HCT116 (cell line): ENCODE measurements at places on chromosomes 7 and 10. TPM values are rescaled to one million over a fixed set of nuclear protein-coding genes. Genes with fewer than 3 reads are reported as not detected.

FRMPD2 gene
- total RNA-seq = 0.30 TPM

UCMA gene
- not detected for total RNA-seq

CYP2E1 gene
- 1.5 TPM for total RNA-seq

VPS37D gene
- total RNA-seq = 9.5 TPM

FEZF1 gene
- 0.37 TPM for total RNA-seq

FBXO24 gene
- 2.1 TPM for total RNA-seq

CACNB2 gene
- 0.71 TPM for total RNA-seq

IFIT1B gene
- not detected for total RNA-seq

FGFR2 gene
- 19.7 TPM for total RNA-seq

KCP gene
- total RNA-seq = 1.6 TPM

TMEM270 gene
- total RNA-seq = 1.1 TPM

SNX10 gene
- 26.9 TPM for total RNA-seq

- no peak for DNase-seq
These were observed 248.7 kb downstream of the CAMK1D start for GRCh38 chr10:12597788-12598765.

DNA sequence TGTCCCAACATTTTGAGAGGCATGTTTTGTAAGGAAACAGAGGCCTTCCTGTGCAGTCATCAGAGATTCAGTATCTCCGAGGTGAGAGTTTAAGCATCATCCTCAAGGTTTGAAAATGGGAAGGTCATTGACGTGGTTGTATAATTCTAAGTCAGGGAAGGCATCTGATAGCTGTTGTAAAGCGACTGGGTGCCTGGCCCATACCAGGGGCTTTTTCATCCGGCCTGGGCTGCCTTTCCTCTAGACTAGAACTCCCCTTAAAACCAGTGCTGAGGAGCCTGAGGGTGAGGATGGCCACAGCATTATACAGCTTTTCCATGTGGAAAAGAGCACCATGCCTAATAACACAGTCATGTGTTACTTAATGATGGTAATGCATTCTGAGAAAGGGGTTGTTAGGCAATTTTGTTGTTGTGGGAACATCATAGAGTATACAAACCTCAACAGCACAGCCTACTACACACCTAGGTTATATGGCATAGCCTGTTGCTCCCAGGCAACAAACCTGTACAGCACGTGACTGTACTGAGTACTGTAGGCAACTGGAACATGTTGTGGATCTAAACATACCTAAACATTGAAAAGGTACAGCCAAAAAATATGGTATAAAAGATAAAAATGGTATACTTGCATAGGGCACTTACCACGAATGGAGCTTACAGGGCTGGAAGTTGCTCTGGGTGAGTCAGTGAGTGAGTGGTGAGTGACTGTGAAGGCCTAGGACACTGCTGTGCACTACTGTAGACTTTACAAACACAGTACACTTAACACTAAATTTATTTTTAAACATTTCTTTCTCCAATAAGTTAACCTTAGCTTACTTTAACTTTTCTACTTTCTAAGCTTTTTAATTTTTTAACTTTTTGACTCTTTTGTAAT lies 13.5 kb upstream of the CACUL1 start:
- DNase-seq = no peak

DNA sequence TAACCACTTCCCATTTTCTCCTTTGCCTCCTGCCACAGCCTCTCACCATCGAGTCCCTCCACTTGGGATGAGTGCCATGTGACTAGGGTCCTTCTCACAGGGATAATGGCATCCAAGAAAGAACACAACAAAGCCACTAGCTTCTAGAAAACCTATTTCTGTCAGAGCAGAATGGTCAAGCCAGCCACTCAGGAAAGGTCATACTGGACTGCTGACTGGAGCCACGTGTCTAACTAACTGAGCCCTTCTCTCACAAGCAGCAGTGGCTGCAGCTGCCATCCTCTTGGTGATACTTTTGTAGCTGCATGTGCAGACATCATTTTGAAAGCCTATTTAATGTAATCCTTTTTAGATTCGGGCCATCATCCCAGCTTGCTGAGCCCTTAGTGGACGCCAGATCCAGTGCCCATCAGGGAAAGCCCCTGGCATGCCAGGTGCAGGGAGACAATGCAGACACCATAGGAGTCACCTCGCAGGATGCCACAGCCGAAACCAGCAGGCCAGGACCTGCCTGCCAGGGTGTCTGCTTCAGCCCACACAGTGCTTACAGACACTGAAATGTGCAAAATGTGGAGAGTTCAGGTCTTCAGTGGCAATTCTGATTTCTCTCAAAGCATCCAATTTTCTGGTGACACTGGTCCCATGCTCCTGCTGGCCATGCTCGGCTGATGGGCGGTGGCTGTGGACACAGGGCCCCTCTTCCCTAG lies 98.3 kb upstream of the DDC start:
- DNase-seq = no peak

DNA sequence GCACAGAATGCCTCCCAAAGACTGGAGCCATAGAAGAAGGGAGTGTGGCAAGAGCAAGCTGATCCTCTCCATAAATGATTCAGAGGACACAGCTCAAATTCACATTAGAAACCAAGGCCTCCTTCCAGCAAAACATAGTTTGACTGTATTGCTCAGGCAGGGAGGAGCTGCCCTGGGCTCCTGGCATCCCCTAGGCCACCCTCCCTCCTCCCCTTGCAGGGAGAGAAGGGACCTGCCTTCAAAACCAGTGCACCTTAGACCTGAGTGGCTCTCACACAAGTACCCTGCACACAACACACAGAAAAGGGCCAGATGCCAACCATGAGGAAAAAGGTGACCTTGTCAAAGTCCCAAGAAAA lies 64.7 kb downstream of the CREB3L2 start:
- DNase-seq = no peak

DNA sequence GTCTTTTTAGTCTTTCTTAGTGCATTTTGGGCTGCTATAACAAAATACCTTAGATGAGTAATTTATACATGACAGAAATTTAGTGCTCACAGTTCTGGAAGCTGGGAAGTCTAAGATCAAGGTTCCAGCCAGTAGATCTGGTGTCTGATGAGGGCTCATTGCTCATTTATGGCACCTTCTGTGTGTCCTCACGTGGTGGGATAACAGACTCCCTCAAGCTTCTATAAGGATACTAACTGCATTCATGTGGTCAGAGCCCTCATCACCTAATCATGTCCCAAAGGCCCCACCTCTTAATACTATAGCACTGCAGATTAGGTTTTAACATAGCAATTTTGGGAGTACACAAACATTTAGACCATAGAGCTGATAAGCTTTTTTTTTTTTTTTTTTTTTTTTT lies 80.4 kb downstream of the ZNRF2 start:
- no peak for DNase-seq

GRCh38 chr7:152922318-152923081 lies 162.9 kb downstream of the ACTR3B start:
- no peak for DNase-seq

DNA sequence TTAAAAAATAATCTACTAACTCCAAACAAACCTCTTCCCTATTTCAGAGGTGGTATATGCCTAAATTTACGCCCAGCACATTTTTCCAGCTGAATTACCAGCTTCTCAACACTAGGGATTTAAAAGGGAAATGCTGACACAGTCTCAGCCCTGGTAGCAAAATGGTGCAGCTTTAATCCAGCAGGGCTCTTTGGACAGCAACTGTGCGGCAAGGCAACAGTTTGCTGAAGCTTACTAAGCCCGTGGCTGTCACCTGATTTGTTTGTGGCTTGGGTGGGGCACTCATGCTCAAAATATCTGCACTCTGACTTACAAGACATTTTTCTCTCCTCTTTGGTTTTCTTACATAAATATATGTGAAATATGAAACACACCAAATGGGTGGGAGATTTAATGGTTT lies 206.7 kb downstream of the POU6F2 start:
- DNase-seq = no peak

DNA sequence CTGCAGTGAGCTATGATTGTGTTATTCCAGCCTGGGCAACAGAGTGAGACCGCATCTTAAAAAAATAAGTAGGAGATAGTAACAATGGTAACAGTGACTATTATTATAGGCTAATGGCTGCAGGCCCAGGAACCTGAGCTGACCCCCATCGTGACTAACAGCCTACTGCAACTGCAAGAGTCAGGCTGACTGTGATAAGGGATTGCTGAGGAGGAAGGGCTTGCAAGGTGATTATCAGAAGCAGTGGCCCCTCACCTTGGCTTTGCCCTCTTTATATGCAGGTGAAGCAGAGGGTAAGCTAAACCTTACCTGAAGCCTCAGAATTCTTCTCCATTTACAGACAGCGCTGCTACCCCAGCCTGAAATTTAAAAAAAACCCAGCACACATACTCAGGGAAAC lies 83.9 kb upstream of the SDK1 start:
- no peak for DNase-seq

DNA sequence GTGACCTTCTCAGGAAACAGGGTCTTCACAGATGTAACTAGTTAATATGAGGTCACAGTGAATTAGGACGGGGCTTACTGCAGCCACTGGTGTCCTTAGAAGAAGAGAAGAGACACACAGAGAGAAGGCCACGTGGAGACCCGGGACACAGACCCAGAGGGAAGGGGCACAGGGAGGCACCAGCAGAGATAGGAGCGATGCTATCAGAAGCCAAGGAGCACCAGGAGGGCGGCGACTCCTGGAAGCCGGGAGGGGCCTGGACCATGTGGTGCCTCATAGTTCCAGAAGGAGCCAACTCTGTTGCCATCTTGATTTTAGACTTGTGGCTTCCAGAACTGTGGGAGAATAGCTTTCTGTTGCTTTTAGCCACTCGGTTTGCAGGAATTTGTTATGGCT lies 505.9 kb downstream of the TCERG1L start:
- no peak for DNase-seq

DNA sequence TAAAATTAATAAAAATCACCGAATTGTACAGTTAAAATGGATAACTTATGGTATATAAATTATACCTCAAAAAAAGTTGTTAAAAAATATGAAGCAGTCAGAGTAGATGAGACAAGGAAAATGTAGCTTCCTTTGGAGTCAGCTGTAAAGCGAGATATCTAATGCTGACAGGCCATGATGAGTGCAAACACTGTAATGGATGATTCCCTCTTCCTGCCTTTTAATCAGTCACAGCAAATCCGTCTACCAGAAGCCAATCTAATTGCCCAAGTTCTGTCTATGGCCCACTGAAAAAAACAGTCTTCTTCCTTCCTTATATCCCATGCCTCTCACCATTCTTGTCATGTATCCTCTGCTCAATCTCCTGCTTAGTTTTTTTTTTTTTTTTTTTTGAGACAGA lies 59.9 kb upstream of the DNAJB12 start:
- no peak for DNase-seq

DNA sequence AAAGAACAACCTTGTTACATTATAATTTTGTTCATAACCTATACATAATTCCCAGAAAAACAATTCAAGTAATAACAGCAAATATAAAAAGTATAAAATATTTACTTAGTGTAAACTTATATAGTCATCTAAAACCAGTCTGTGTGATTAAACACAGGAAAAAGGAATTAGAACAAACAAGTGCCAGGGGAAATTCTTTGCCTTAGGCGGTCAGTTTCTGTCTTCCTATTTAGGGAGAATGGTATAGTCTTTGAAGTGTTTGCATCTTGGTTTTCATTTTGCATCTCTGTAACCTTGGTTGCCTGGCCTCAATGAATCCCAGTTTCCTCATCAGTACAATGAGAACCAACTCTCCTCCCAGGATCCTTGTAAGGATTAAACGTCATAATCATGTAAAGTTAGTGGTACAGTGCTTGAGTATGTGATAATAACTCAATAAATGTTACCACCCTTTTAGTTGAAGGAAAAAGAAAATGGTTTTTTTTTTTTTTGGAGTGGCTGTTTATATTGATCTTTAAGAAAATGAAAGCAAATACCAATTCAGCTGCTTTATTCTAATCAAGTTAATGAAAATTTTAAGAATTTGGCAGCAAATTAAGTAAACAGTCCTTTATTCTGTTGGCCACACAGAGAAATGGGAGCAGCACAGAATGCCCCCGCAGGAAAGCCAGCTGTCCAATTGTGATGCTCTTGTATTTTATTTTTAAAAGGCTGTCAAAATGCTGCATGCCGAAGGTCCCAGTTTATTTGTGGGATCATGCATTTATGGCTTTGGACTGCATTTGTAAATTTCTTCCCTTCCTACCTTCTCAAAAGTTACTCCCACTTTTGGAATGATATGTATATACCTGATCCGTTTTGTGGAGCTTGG lies 61.8 kb downstream of the SHH start:
- no peak for DNase-seq

DNA sequence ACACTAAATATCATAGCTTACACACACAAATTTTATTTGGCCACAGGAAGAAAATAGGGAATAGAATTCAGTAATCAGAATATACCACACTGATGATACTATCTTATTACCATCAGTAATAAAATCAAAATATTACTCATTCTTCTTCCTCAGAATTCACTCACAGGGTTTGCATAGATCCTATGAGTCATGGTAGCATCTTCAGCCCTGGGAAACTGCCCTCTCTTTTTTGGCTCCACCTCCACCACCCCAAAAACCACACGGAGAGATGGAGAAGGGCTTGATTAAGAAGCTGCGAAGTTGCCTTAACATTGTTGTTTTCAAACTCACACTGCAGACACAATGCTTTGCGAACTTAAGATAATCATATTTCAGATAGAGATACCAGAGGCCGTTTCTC lies 154.1 kb upstream of the AHR start:
- no peak for DNase-seq

GRCh38 chr7:22672846-22673680 lies 53.9 kb upstream of the IL6 start:
- no peak for DNase-seq
